ENCODE measurements at places on chromosomes 2 and 18.
A peak's percentile ranks its signal among the peaks of the same experiment; 100 is the strongest.

DNA sequence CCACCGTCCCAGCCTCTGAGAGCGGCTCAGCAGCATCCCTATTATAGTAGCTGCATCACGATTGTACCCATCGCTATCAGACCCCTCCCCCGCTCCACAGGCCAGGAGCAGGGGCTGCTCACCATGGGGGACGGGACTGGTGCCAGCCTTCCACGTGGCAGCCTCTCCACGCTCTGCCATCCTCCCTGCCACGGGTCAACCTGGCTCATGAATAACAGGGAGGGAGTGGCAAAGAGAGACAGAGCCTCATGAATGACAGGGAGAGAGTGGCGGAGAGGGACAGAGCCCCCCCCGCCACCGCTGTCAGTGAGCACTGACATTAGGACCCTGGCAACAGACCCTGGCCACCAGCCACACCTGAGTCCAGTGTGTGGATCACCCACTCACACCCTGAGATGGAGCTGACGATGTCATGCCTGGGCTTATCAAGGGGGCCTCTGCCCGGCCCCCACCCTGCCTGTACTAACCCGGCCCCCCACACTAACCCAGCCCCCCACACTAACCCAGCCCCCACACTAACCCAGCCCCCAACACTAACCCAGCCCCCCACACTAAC, 16.9 kb downstream of the CROCC2 start:
- no peak for DNase-seq

DNA sequence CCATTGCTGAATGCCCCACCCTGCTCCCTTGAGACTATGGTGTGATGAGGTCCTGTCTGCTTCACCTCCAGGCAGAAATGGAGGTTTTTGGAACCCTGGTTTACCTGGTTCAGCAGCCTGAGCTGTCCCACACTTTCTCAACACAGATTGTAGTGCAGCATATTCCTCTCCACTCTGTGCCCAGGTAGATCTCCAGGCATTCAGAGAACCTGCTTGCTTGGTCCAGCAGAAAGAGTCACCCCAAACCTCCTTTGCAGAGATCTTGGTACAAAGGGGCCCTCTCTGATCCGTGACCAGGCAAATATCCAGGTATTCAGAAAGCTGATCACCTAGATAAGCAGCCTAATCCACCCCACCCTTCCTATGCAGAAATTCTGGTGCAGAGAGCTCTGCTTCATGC, 1288.2 kb upstream of the CRIM1 start:
- DNase-seq, result no peak

- DNase-seq, result no peak
These were observed 499.3 kb upstream of the SMIM21 start for GRCh38 chr18:75926811-75927210.

DNA sequence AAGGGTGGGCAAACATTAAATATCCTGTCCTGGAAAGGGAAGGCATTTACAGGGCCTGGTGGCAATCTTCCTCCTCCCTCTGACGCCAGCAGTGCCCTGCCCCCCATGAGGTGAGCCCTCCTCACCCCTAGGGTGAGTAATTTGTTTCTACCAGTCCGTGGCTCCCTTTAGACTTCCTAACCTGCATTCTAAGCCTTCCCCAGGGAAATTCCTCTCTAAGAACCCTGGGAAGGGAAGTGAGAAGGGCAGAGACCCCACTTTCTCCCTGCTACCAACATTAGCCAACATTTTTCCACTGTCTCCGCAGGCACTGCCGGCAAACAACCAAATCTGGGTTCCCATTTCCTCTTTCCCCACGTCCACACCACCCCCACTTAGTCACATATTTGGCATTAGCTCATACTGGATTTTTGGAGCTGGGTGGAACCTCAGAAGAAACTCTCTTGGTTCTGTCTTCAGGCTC, 69.3 kb downstream of the NRP2 start:
- no peak for DNase-seq

- no peak for DNase-seq
These were observed 52.8 kb upstream of the TMEM182 start for GRCh38 chr2:102708847-102709559.

DNA sequence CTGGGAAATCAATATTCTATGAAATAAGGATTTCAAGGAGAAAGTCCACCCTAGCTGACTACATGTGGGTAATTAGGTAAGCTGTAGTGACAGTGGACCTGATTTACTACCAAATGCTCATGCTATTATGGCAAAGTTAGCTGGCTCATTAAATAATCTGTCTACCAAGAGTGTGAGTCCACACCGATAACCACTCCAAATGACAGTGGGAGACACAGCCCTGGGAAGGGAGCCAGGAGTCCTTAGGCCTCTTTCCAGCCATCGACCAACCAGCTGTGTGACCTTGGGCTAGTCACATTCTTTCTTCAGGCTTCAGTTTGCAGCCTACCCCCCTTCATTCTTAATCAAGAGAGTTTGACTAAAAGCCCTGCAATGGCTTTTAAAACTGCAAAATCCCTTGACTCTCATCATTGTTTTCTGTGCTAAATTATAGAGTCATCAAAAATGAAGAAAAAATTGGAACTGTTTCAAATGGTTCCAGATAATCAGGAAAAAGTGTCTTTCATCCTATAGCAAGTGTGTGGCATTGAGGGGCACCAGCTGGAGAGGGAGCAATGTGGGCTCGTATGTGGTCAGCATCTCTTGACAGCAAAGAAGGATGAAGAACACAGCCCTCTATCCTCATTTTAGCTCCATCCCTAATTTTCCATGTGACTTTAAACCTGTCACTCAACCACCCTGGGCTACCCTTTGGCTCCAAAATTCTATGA, 45.6 kb upstream of the SLC14A2 start:
- DNase-seq, result no peak

- DNase-seq, result no peak
These were observed 35.6 kb downstream of the GLI2 start for GRCh38 chr2:120771111-120771780.

GRCh38 chr2:46299365-46300263, 2.4 kb downstream of the EPAS1 start:
- DNase-seq, result no peak

GRCh38 chr2:21250673-21251072, 126.9 kb downstream of the TDRD15 start:
- no peak for DNase-seq

GRCh38 chr2:217204358-217204757, 344.5 kb upstream of the TNP1 start:
- no peak for DNase-seq

DNA sequence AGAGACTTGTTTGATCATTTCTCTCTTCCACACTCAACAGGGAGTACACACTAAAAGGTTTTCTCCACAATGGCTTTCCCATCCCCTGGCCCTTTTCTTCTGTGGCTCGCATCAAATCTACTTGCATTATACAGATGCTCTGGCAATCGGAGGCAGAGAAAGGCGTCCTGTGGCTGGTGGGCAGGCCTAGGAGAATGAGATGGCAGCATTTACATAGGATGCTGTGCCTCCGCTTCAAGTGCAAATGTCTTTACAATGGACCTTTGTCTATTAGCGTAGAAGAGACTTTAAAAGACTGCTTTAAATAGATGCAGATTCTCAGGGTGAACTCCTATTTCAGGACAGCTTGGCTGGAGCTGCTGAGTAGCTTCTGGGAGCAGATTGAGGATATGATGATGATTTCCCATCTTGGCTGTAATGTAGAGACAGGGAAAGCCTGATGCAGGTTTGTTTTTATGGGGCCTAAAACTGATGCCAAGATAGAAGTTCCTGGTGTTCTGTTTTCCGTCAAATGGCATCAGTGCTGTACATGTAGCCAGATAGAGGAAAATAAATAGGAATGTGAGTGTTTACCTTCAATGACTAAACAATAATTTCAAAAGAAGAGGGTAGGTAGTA, 423.4 kb downstream of the RND3 start:
- DNase-seq, result no peak

GRCh38 chr2:20488782-20489181, 41.9 kb downstream of the RHOB start:
- DNase-seq, result no peak

DNA sequence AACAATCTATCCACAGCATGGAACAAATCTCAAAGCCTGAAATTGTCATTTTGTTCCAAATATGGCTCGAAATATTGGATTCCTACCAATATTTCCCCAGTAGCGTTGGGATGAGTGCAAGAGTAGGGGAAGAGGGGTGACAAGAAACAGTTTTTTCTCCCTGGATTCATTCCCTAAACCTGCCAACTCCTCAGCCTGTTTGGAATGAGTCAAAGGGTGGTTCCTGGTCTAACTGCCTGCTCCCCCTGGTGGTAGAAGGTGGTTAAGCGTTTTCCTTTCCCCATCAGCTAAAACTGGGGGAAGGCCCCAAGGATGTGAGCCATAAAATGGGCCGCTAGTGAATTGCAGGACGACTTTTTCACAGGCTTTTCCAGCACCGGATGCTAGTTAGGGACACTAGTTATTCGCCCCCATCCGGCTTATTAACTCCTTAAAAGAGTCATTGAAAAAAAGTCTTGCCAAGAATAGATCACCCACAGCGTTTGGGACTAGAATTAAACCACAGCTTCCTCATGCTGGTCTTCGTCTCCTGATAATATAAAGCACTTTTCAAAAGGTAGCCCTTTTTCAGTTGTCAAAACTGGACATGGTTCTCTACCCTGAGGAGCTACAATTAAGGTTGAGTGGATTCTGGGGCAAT, 72.5 kb downstream of the DHRS9 start:
- DNase-seq, result peak; percentile 57

GRCh38 chr2:53473236-53473635, 294.4 kb upstream of the CHAC2 start:
- DNase-seq, result no peak

- DNase-seq, result no peak
These were observed 81.5 kb downstream of the PIGN start for GRCh38 chr18:62105376-62105775.
